ENCODE measurements at places on chromosomes 2 and 18.

- no peak for DNase-seq
These were observed 318.8 kb downstream of the ZEB2 start for GRCh38 chr2:144201126-144201525.

- no peak for DNase-seq
These were observed 36.2 kb downstream of the EPG5 start for GRCh38 chr18:45930963-45931362.

DNA sequence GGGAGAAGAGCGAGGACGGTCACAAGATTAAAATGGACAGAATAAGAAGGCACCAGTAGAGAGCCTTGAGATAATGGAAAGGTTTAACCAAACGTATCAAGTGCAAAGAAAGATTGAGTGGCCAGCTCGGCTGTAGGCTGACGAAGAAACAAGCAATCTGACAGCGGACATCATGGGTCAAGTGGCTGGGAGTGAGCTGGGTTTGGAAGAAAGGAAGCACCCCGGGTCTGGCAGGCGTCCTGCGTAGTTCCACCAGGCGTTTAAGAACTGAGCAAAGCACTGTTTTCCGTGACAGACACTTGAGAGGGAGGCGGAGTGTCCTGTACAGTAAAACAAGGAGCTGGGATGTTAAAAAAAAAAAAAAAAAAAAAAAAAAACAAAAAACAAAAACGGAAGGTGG, 27.1 kb downstream of the DAPL1 start:
- DNase-seq: no peak

DNA sequence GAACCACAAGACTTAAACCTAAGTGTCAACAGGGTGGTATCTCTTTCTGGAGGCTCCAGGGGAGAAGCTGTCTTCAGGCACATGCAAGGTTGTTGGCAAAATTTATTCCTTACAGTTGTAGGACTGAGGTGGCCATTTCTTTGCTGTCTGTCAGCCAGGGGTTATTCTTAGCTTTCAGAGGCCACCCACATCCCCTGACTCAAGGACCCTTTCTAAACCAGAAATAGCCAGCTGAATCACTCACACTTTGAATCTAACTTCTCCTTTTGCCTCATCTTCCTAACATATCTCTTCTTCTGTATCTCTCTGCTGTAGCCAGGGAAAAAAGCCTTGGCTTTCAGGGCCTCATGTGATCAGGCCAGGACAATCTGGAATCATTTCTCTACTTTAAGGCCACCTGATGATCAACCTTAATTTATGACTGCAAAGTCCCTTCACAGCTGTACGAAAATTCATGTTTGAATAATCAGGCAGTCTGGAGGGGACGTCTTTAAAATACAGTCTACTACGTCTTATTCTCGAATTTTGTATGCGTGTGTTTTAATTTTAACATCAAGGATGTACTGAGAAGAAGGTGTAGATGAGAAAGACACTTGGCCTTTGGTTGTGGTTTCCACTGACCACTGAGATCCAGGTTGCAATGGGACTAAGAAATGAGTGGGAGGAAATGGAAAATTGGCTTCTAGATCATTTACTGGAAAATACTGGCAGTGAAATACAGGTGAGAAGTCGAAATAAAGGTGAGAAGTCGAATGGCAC, 90.4 kb downstream of the DOCK10 start:
- DNase-seq: no peak

GRCh38 chr2:41736105-41736567, 311.7 kb upstream of the PKDCC start:
- no peak for DNase-seq

GRCh38 chr2:2827761-2828221, 496.7 kb upstream of the MYT1L start:
- DNase-seq: no peak

- DNase-seq: no peak
These were observed 60.6 kb downstream of the SERTAD2 start for GRCh38 chr2:64593035-64593655.

DNA sequence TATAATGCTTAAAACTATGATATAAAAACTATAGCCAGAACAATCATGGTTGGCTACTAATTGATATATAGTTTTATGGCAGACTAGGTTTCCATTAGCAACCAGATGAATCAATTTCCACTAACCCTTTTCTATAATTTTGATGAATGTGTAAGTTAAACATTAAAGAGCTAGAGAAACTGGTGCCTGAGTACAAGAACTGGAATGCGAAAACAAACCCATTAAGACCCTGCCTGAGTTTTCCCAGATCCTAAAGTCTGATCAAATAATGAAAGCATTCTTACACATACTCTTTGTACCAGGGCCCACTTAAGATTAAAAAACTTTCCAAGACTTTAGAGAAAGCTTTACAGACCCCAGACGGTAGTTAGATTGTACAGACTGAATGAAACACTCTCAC, 21.3 kb downstream of the MRPL19 start:
- no peak for DNase-seq

- no peak for DNase-seq
These were observed 27.5 kb downstream of the ARHGAP25 start for GRCh38 chr2:68762100-68762499.

- DNase-seq: no peak
These were observed 74.8 kb downstream of the WDSUB1 start for GRCh38 chr2:159211447-159212396.

DNA sequence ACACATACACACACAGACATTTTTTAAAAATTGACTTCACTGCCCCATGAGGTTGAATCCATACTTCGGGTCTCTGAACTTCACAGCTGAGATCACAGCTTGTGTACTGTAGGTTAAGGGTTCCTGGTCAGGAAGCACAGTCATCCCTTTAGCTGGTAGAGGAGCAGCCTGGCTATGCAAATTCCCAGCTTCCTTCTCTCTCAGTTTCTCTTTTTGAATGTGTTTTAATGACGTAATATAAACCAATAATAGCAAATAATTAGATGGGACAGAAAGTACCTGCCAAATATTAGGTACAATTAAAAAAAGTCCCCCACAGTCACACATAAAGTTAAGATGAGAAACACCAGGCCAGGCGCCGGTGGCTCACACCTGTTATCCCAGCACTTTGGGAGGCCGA, 178.7 kb downstream of the ZNF385B start:
- DNase-seq: no peak

DNA sequence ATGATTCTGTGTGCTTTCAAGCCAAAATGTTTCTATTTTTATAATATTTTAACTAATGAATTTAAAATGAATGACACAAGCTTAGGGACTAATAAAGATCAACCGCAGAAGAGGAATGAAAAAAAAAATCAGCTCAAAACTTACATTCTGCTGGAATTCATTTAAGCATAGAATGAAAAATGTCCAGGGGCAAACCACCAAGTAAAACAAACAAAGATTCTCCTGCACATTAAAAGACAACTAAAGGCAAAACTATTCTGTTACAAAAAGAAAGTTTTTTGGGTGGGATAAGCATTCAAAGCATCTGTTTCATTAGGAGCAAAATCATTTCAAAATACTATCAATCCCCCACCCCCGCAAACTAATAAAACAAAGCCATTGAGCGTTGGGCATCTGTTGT, 99.3 kb upstream of the SOX11 start:
- no peak for DNase-seq

DNA sequence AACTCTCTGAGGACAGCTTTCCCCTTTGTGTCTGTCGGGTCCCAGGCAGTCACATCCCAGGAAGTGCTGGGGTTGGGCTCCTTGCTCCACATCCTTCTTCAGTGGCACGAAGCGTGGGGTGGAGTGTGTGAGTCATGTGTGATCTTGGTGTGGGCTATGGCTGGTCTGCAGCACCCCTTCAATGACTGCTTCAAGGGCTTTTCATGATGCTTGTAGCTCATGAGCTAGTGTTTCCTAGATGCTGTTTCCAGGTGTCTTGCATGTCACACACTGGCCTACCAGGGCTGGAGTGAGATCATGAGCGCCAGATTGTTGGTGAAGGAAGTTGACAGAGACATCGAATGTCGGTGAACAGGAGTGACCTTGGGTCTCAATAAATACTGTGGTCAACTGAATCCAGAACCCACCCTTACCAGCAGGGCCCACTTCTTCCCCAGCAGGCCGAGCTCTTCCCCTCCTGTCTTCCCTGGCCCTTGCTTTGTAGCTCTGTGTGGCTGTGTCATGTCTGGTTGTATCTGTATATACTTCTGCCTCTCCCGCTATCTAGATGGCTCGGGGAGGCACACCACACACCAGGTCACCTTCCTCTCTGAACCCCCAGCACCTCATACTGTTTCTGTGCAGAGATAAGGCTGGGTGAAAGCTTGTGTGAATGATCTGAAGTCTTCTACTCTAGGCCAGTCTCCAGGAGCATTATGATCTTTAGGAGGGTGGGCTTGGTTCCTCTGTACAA, 3.8 kb downstream of the C2orf92 start:
- DNase-seq: no peak

DNA sequence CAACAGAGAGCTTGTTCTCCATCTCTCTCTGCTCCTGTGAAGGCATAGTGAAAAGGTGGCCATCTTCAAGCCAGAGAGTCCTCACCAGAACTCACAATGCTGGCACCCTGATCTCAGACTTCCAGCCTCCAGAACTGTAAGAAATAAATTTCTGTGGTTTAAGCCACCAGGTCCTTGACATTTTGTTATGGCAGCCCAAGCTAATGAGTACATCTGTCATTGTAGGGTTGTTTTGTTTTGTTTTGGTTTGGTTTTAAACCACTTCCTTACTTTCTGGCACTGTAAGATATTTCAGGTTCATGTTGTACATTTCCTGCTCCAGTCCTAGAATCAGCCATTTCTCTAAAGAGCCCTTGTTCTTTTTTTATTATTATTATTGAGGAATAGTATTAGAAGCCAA, 171.2 kb downstream of the CPS1 start:
- DNase-seq: no peak

DNA sequence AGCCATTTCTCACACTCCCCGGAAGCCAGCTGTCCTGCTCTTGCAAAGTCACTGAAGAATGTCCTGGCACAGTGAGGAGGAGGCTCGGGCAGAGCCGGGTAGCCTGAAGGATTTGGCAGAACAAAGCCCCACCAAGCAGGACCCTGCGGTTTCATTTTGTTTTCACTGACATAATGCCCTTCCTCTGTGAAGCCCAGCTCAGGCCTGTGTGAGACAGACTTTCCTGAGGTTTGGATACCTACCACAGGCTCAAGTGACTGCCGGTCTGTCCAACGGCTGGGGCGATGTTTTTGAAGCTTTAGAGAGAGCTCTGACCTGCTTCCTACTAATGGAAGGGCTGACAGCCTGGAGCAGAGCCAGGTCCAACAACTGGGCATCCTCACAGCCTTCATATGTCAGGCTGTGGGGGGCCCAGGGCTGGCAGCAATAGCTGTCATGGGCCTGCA, 99.8 kb upstream of the FZD7 start:
- peak; percentile 51 for DNase-seq

- no peak for DNase-seq
These were observed 25.9 kb downstream of the GCG start for GRCh38 chr2:162126111-162126519.

- no peak for DNase-seq
These were observed 32.2 kb downstream of the DGKD start for GRCh38 chr2:233386382-233387041.

DNA sequence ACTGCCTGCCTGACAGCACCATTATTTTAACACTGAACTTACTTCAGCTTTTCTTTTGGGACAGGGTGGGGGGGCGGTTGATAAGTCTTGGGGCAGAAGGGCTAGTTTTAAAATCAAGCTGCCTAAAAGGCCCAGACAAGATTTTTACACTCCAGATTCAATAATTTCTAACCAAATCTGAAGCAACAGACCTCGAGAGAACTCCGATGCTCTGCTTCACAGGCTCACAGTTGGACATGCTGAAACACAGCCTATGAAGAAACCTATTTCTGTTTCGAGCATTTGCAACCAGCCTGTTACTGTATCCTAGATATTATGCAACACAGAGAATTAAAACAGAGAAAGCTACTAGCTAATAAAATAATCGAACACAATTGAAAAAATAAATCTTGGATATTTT, 1.3 kb upstream of the MYT1L start:
- no peak for DNase-seq

DNA sequence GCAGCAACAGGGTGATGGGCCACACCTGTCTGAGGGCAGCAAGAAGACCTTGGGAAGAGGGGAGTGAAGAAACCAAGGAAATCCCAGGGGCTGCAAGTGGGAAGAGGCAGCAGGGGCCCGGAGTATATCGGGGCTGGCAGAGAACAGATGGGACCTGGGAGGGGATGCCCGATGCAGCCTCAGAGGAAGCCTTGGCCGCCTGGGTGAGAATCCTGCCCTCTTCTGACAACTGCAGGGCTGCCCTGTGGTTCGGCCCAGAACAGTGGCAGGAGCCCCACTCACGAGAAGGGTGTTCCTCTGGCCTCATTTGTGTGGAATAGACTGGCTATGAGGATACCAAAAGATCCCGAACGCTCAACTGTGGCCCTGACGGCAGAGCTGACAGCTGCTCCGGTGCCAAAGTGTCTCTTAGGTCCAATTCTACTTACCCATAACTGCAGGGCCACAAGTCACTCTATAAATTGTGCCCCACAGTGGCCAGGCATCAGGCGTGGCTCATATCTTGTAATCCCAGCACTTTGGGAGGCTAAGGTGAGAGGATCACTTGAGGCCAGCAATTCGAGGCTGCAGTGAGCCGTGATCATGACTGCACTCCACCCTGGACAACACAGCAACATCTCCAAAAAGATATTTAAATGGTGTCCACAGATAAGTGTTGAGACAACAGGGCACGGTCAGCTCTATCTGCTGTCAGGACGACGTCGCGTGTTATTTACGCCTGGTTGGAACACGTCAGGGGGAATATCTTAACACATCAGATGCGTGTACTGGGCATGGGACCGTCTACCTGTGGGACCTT, 23.6 kb upstream of the ID2 start:
- no peak for DNase-seq

GRCh38 chr18:11040823-11041656, 108.3 kb downstream of the PIEZO2 start:
- DNase-seq: no peak

DNA sequence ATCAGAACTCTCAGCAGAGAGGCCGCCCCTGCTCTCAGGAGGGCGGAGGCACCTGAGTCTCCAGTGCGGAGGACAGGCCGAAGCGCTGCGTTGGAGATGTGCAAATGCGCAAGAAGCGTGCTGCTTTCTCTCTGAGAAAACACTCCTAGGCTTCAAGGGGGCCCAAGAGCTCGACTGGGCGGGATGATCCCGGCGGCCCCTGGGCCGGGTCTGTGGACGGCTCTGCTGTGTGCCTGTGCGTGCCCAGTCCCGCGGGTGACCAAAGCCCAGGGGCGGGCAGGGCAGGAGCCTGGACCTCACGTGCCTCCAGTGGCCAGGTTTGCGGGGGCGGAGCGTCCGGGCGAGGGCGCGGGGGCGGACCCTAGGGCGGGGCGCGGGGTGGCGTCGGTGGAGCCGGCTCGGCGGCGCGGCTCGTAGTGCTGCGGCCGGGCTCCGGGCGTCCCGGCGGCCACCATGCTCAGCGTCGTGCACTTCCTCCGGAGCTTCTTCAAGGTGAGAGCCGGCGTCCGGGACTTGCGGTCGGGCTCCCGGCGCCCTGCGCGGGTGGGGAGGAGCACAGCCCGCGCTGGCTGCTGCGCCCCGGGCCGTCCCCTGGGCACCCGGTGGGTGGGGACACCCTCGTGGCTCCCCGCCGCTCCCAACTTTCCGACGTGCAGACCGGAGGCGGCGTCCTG, at the start of gene ARHGEF4:
Gene ARHGEF4, plus strand, starts transcription at position 414 of the 674 bp plus-strand sequence. Its CDS starts 40 bp downstream, at position 454.
- no peak for DNase-seq

DNA sequence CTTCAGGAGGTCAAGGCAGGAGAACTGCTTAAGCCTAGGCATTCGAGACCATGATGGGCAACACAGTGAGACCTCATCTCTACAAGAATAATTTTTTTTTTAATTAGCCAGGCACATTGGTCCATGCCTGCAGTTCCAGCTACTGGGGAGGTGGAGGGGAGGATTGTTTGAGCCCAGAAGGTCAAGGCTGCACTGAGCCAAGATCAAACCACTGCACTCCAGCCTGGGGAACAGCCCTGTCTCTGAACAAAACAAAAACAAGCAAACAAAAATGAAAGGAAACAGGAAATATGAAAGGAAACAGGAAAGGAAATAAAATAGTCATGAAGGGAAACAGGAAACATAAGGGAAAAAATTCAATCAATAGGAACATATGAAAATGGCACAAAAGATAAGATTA, 64.7 kb upstream of the TMEM247 start:
- DNase-seq: no peak
